ENCODE measurements at places on chromosomes 3 and 15.

GRCh38 chr3:45365060-45365459, 23.3 kb upstream of the LARS2 start:
- DNase-seq: no peak

DNA sequence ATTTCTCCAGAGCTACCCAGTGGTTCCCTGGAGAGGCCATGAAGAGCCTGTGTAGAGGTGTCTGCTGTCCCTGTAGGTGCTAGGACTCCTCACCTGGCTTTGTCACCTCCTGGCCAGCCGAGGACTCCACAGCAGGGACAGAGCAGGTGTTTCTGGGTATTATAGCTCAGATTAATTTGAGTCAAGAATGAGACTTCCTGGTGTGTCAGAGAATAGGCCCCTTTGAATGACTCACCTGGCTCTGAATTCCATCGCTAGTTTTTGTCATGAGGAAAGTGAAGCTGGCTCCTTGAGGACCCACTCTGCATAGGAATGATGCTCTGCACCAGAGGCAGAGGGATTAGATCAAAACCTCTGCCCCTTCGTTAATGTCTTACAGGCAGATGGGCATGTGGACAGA, 167.5 kb upstream of the TOPAZ1 start:
- DNase-seq: no peak

GRCh38 chr15:29438703-29439055, 169.1 kb upstream of the NSMCE3 start:
- no peak for DNase-seq

DNA sequence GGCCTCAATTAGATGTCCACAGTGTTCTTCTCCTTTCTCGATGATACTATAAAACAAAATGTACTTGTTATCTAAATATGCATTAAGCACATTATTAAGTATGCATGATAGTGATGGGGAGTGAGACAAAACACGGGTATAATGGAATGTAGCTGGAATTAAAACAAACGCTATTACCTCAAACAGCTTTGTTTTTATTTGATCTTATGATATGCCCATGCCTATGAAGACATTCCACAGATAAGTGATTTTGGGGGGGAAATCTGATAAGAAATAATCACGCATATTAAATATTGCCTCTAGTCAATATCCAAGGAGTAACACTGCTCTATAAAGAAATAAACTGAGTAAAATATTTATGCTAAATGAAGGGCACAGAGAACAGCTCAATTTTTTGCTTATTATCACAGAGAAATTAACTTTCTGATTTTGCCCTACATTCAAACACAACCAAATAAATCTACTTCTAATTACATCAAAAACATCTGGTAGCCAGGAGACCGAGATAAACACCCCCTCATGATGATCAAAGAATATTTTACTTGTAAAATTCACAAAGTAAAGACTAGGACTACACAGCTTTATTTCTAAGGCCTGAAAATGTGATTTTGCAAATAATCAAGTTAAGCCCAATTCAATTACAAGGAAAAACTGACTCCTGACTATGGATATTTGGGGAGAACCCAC, 1.9 kb downstream of the COX17 start:
- DNase-seq: no peak

- DNase-seq: no peak
These were observed 1.3 kb downstream of the RNU5B-1 start for GRCh38 chr15:65305776-65306175.

- no peak for DNase-seq
These were observed 1.8 kb downstream of the SLC6A6 start for GRCh38 chr3:14404186-14404585.

DNA sequence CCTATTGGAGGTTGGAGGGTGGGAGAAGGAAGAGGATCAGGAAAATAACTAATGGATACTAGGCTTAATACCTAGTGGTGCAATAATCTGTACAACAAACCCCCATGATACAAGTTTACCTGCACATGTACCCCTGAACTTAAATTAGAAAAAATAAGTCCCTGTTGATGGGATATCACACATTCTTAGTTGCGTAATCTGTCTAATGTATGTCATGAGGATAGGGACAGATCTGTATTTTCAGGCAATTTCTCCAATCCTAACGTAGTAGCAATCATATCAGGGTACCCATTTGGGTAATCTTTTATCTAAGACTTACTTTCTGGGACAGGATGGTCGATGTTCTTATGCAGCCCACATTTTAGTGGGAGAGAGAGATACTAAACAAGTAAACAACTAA, 239.1 kb upstream of the AZI2 start:
- DNase-seq: no peak

DNA sequence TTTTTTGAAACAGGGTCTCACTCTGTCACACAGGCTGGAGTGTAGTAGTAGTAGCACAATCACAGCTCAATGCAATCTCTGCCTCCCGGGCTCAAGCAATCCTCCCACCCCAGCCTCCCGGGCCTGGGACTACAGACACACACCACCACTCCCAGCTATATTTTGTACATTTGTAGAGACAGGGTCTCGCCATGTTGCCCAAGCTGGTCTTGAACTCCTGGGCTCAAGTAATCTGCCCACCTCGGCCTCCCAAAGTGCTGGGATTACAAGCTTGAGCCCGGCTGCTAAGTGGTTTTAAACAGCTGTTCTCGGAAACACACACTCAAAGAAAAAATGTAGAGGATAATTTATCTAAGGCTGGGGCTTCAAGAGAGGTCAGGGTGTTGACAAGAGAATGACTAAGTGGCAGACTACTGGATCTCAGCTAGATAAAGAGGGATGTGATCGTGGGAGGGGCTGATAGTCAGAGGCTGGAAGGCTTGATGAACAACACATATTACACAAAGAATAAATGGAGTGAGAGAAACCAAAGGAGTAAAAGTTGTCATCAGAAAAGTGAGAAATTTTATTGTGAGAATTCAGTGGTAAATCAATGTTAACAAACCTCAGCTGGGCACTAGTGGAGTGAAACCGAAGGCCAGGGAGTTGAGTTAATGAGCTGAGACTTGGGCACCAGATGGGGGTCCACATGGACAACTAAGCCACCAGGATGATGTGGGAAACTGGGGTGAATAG, 6.7 kb downstream of the CCR5AS start:
- no peak for DNase-seq

DNA sequence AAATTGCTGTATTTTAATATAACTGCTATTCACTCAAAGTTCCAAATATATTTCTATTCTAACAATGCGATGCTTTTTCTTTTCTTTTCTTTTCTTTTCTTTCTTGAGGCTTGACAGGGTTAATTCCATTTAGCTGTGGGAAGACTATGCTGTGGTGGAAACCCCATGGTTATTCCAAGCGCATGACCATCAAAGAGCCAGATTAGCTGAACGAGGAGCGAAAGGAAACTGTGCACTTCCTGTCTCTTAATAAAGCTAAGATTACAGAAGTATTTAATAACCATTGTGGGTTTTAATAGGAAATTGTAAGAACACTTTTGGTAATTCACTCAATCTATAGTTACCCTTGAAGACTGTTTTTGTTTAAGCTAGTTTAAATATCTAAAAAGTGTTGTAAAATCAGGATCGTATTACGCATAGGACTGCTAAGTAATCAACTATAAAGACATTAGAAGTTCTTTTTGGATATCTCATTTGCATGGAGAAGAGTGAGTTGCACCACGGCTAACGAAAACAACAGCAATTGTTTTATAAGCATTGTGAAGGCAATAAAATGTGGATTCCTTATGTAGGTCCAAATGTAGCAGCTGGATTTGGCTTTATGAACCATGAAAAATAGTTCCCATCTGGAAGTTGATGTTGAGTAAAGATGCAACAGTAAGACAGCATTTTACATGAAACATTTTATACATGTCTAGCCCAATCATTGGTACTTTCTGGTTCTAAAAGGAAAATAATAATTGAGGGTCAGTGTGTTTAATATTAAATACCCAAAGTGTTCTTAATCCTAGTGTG, 105.4 kb downstream of the ZIC1 start:
- DNase-seq: no peak

DNA sequence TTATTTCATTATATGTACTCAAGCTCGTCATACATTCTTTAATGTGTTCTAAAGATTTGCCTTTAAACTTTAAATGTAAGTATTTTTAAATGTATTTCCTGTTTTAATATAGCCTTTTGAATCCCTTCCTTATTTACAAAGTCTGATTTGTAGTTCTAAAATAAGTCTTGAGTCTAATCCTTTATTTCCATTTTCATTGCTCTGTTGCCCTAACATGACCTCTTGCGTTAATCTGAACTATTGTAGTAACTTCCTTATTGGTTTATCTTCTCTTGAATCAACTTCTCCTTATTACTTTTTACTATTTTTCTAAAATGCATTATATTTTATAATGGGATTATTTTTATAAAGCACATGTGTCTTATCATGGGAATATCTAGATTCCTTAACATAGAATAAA, 24.0 kb downstream of the KNL1 start:
- no peak for DNase-seq

- no peak for DNase-seq
These were observed 26.1 kb upstream of the NECTIN3 start for GRCh38 chr3:111045564-111045963.

DNA sequence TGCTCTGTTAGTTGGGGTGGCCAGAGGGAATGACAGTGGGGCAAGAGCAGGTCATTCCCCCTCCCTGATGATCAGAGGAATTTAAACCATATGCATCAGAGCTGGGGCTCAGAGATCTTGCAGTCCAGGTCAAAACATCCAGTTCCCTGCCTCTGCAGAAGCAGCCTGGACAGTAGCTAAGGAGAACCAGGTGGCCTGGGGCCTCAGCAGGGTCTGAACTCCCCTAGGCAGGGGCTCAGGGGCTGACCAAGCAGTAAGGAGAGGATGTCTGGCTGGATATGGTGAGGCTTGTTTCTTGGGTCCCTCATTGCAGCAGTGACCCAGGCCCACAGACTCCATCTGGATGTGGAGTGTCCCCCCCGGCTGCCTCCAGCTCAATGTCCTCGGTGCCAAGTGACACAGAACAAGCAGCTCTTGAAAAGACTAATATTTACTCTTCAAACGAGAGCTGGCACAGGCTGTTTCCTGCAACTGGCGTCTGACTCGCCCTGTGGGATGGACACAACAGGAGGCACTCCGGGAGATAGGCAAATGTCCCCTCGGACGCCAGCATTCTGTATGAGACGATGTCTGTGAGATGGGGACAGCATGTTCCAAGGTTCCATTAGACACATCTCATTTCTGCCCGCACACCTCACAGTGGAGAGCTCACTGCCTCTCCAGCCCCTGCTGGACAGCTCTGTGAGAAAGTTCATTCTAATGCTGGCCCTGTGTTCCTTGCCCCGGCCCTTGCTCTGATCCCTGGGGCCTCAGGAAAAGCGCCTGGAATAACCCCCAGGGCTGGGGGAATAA, 37.1 kb downstream of the SEC22C start:
- DNase-seq: no peak

GRCh38 chr3:113054552-113054951, 63.8 kb downstream of the GTPBP8 start:
- no peak for DNase-seq

GRCh38 chr3:172607305-172608121, 84.3 kb upstream of the TNFSF10 start:
- DNase-seq: no peak

- DNase-seq: no peak
These were observed 605.0 kb upstream of the CBLB start for GRCh38 chr3:106473576-106474475.

DNA sequence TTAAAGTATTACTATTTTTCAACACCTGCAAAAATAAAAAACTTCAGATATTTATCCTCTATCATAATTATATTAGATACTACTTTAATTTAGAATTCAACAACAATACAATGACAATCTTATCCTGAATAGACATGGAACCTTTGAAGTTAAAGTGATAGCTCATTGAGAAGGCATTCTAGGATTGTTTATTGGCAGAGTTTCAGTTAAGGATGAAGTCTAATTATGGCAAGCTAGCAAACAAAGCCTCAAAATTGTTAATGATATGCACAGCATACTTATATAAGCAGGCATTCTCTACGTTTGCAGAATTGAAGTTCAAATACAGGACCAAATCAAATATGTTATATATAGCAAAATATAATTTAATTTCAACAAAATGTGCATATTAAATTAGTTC, 91.2 kb upstream of the ABI3BP start:
- DNase-seq: no peak

- no peak for DNase-seq
These were observed 946.7 kb downstream of the ZPLD1 start for GRCh38 chr3:103381296-103382079.

DNA sequence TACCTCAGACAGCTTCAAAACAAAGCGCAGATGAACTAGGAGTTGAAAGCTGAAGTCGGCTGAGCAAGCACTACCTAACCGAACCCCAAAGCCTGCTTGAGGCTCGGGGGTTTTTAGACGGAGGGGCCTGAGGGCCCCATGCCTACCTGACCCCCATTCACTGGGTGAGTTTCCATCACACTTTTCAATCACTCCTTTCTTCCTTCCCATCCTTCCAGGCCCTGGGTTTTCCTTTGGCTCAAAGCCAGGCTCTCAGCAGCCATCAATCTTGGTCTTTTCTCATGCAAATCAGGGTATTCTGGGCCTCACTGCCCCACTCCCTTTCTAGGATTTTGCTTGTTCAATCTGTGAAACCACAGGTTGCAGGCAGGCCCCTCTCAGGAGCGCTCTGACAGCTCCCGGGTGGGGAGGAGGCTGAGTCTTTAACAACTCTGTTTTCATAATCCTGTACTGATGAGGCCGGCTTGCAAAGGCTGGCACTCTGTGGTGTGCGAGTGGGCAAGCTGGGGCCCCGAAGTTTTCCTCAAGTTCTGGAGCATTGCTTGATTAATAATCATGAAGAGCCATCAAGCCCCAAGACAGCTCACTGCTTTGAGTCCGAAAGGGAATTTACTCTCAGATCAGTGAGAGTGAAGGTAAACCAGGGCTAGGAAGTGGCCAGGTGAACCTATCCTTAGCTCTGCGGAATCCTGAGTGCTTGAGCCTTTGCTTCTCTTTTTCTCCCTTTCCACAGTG, 97.6 kb downstream of the FRMD4B start:
- DNase-seq: no peak

- no peak for DNase-seq
These were observed 299.1 kb upstream of the TRIM42 start for GRCh38 chr3:140378571-140379340.

DNA sequence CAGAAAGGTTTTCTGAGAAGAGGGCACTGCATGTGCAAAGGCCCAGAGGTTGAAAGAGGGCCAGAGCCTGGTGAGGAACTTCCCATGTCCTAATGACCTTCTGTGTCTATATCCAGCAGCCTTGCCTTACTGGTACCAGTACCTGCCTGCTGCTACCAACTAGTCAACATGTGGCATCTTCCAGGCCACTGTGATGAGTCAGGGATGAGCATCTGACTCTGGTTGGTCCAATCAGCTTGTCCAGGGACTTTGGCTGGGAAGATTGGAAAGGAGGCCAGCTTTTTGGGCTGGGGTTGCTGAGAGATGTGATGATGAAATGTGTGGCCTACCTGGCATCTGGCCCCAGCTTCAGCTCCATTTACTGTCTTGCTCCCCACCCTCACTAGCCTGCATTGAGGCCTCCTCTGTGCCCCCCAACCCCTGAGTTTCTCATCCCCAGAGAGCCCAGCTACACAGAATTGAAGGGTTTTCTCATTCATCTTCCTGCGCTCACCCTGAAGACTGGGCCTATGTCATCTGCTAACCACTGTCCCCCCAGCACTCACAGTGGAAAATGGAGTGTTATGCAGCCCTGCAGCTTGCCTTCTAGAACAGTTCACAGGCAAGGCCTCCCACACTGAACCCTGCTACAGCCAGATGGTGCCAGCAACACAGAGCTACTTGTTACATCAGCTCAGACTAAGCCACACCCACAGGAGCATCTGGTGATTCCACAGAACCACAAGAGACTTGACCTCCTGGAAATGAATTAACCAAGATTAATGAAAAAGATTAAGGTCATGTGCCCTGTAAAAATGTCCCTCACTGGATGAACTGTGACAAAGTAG, 1.3 kb upstream of the TWF2 start:
- DNase-seq: peak; percentile 52

Data from head of caudate nucleus (tissue), 42 donors.